ENCODE measurements at places on chromosomes 12 and 14. TPM values are rescaled to one million over a fixed set of nuclear protein-coding genes. Genes with fewer than 3 reads are reported as not detected.

The CLEC2D gene
- total RNA-seq: 10.3 TPM

The AMDHD1 gene
- total RNA-seq: 1.1 TPM

- DNase-seq: no peak
These were observed 16.1 kb downstream of the GRIP1 start for GRCh38 chr12:66662729-66663128.

The CCND2 gene
- 103 TPM for total RNA-seq

- DNase-seq: no peak
These were observed 42.9 kb downstream of the RALGAPA1 start for GRCh38 chr14:35766036-35766699.

The EIF5 gene
- total RNA-seq: 257 TPM

- DNase-seq: no peak
These were observed 38.7 kb upstream of the DUSP6 start for GRCh38 chr12:89390802-89391673.

DNA sequence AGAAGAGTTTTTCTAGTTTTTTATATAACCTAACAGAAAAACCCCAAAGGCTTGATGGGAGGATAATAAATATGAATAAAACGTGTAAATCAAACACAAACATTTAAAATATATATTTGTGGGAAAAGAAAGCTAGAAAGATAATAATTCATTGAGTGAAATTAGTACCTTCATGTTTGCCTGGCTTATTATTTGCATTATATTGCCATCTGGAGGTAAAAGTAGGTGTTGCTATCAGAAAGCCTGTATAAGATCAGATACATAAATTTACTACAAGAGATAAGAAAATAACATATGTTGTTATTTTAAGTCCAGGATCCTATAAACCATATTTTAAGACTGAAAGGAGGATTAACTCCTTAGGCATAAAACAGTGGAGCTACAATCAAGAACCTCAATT, 77.7 kb downstream of the NTS start:
- no peak for DNase-seq

The PLCZ1 gene
- total RNA-seq: not detected

The RFX4 gene
- 3.4 TPM for total RNA-seq

GRCh38 chr14:60163693-60164092, 1.5 kb downstream of the DHRS7 start:
- DNase-seq: peak; percentile 44

GRCh38 chr14:102939820-102940561, 17.5 kb downstream of the AMN start:
- no peak for DNase-seq

DNA sequence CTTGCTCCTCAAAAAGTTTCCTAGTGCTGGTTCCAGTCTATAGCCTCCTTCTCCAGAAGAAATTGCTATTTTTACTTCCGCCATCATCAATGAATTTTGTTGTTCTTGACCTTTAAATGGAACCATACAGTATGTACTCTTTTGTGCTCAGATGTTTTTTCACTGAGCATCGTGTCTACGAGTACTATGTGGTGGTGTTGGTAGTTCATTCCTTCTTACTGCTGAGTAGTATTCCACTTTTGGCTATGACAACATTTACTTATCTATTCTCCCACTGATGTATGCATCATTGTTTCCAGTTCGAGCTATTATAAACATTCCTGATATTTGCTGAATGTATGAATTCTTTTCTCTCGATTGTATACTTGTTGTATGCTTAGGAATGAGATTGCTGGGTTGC, 28.6 kb downstream of the SLC2A14 start:
- DNase-seq: no peak

DNA sequence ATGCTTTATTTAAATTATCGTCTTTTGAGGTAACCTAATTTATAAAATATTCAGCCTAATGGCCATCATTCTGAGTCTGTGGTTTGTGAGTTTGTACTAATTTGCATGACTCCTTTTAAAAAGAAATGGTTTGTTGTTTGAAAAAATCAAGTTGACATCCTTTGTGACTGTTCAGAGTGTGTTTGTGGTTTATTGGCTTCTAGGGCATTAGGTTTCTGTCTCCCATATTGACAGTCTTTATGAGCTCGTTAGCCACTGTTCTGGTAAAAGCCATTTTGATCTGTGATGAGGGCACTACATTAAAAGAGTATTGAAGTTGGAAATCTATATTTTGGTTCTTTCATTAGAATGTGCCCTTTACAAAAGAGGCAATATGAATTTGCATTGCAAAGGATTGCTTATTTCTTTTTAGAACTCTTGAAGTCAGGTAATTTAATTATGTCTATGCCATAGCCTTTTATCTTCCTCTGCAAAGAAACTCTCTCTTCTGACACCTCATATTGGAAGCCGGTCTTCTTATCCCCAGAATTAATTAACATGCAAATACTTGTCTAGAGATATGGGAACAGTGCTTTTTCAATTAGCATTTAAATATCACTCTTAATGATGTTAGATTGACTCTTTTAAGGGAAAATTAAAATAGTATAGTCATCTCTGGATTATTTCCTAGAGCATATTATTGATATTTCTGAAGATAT, 95.0 kb downstream of the CRADD start:
- DNase-seq: no peak

GRCh38 chr12:62839869-62840660, 94.9 kb downstream of the PPM1H start:
- DNase-seq: no peak

The PRB2 gene
- total RNA-seq: not detected

The TEX22 gene
- not detected for total RNA-seq

DNA sequence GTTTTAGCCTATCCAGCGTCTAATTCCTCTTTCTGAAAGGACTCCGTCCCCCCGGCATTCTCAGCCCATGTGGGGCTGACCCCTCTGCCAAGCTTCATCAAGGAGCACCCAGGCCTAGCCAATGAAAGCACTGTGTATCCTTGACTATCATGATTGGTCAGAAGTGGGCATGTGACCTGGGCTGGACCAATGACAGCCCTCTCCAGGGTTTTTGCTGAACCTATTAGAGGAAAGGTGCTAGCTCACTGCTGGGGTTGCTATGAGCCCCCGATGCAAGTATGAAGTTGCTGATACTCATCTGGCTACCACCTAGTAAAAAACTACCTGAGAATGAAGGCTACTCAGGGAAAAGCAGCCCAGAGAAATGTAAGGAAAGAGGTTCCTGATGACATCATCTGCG, 68.1 kb downstream of the LRRC74A start:
- no peak for DNase-seq

DNA sequence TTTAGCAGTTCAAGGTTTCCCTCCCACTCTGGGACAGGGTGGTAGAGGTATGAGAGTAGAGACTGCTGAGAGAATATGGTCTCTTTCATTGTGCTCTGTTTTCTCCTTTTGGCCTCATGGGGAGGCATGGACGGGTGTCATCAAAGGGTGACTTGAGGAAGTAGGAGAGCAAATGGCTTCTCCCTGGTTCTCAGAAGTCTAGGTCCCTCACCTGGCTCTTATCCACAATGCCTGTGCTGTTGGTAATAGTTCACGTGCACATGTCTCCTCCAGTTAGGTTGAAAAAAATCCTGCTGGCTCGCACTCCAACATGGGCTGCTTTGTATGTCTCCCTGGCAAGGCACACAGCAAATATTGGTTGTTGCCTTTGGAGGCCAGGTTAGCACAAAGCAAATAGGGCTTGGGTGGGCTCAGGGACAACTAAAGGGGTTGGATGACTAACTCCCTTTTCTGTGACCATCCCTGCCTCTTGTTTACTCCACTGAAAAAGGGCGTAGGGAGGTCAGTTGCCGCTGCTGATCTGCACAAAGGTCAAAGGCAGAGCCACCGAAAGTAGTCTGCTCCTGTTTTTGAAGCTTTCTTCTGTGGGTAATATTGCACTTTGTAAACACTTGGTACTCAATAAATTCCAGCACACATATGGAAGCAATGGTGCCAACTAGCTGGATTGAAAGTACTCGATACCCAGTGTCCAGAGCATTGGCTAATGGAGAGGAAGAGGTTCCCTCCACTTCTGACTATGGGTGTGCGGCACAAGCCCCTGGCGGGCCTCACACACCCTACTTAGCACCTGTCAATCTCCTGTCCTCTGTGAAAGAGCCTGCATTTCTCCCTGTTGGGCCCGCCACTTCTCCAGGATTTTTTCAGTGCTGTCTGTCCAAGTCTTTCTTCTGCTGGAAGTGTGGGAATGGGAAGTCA, 121.8 kb downstream of the SLC38A6 start:
- DNase-seq: no peak

DNA sequence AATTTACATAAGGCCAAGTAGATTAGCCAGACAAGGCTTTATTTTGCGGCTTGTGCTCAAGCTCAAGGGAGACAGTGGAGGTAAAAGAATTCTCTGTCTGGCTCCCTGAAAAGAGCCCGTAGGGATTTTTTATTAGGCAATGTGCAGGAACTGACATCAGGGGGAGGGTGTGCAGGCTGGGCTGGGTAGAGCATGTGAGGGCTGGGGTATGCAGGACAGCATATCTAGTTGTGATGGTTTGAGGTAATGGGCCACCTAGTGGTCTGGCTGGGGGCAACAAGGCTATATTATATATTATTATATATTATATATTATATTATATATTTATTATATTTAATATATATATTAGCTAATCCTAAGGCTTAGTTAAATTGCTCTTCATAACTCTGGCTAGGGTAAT, 102.1 kb downstream of the TMEM117 start:
- no peak for DNase-seq

- DNase-seq: peak; percentile 45
These were observed 478 bp downstream of the RITA1 start for GRCh38 chr12:113186033-113186365.

DNA sequence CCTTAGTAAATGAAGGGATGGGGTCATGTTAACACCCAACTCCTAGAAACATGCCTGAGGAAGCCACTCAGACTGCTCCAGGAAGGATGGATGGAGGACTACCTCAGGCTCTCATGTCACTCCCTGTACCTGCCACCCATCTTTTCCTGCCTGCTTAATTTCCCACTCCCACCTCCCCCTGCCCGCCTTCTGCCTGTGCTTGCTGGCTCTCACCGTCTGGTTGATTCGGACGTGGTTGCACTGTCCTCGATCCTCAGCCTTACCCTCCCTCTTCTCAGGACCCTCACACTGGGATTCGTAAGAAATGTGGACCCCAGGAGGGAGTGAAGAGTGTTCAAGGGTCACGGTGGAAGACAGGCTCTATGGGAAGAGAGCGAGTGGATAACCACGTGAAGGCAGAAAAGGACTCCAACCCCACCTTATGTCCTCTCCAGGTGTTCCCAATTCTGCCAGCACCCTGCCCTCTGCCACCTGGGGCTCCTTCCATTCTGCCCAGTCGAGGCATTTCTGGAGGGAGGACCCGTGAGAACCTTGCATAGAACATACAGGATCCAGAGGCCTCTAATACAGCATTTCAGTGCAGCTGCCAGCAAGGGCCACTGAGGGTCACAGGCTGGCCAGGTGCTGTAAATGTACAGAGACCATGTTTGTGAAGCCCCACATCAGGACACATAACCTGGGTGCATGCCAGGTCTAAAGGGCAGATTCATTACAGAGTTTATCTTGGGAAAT, 12.9 kb downstream of the ITGB7 start:
- DNase-seq: no peak

DNA sequence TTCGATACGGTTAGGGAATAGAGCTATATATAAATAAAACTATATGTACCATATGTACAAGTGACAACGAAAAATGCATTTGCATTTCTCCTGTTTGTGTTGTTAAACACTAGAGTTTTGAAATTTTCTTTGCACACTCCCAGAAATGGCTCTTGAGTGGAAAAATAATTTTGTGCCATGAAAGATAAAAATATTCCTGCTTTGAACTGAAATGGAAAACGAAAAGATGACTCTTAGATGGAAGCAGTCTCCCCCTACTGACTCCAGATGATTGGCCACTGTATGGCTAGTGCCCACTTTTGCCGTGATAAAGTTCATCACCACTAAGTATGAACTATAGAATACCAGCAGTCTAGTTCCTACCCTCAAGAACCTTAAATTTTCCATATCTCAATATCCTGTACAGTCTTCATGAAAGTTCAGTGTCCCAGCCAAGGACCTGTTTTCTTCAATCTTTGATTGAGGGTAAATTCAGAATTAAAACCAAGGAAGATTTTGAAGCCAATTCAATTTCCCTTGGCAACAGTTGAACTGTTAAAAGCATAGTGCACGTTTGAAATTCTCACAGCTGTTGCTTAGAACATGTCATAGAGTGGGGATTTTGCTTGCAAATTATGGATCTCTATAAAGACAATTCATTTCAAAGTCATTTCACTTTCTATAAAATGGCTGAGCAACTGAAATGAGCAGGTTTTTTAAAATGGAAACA, 1.6 kb upstream of the PPP2R5E start:
- no peak for DNase-seq

The FAM181A gene
- total RNA-seq: not detected

The CLEC4A gene
- 2.0 TPM for total RNA-seq

The CCDC38 gene
- total RNA-seq: 0.12 TPM

- no peak for DNase-seq
These were observed 192.8 kb upstream of the AMIGO2 start for GRCh38 chr12:47272412-47273190.

- no peak for DNase-seq
These were observed 55.8 kb upstream of the CLEC14A start for GRCh38 chr14:38311655-38312054.

DNA sequence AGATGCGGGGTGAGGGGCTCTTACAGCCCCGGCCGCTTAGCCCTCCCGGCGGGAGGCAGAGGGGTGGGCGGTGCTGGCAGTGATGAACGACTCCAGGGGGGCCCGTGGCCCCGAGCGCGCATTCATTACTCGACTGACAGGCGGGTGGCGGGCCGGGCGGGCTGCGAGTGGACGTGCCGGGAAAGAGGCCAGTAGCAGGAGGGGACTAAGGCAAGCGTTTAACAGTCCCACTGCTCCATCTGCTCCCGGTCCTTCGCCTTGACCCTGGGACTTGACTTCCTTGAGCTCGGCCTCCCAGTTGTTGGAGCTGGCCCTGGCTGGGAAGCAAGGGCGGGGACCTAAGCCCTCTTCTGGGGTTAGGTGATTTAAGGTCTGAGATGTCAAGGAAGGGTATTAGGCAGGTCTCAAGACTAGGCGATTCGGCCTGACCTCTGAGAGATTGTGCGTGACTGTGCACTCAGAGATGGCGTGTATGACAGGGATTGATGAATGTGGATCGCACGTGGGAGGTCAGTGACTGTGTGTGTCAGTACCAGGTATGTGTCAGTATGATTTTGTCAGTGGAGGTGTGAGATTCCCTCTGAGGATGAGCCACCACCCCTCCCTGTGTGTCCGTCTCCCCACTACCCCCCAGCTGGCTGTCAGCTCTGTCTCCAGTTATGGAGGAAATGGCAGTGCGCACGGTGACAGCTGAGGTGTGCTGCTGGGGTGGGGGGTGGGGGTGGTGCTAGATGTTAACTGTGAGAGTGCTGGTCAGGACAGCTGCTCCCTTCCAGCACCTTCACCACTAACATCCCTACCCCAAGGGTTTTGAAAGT, 3.6 kb upstream of the DNAJC22 start:
- no peak for DNase-seq

DNA sequence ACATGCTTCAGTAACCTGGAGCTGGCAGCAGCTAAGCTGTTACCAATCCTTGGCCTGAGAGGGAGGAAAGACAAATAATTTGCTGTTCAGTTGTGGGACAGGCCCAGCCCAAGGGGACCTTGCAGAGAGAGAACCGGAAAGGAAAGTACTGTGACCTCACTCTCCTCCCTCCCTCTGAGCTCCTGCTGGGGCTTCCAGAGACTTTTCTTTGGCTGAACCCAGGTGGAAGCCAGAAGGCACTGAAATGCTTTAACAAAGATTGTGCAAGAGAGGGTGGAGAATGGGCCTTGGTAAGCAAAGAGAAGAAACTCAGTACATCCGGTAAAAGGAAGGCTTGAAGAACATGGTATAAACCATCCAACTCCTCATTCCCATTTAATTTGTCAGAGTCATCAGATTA, 457.1 kb downstream of the GLT1D1 start:
- no peak for DNase-seq

The COL2A1 gene
- total RNA-seq: 69.1 TPM

GRCh38 chr14:102501751-102502315, 7.7 kb downstream of the ANKRD9 start:
- no peak for DNase-seq

The KRT2 gene
- total RNA-seq: not detected

The AJUBA gene
- 99.6 TPM for total RNA-seq

The PRH2 gene
- total RNA-seq: not detected
